Lower lobe of right lung (tissue), 2 donors: ENCODE measurements at places on chromosomes 3 and 15.

DNA sequence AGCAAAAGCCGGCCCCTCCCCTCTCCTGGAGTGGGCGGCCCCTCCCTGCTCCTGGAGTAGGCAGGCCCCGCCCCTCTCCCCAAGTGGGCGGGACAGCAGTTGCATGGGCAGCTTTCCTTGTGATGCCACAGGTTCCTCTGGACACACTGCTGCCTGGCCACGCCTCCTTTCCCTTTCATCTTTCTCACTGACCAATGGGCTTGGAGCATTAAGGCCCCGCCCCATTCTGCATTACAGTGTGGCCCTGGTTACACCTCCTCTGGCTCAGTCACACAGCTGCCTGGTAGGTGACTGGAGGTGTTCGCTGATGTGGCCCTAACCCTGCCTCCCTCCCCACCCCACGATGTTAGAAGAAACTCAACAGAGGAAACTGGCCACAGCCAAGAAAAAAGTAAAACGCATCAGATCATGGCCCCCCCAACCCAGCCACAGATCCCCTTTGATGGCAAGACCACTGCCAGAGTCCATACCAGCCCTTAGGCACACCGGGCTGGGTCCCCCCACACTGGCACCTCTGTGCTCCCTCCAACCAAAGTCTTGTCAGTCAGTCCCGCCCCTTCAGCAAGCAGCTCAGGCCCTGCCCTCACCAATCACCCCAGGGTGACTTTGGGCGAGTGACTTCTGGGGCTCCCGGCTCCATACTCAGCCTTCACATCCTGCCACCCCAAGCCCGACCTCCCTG lies 84.3 kb downstream of the ADAMTS7 start:
- DNase-seq, result no peak

GRCh38 chr15:62883938-62884479 lies 158.5 kb upstream of the TPM1 start:
- DNase-seq, result no peak

DNA sequence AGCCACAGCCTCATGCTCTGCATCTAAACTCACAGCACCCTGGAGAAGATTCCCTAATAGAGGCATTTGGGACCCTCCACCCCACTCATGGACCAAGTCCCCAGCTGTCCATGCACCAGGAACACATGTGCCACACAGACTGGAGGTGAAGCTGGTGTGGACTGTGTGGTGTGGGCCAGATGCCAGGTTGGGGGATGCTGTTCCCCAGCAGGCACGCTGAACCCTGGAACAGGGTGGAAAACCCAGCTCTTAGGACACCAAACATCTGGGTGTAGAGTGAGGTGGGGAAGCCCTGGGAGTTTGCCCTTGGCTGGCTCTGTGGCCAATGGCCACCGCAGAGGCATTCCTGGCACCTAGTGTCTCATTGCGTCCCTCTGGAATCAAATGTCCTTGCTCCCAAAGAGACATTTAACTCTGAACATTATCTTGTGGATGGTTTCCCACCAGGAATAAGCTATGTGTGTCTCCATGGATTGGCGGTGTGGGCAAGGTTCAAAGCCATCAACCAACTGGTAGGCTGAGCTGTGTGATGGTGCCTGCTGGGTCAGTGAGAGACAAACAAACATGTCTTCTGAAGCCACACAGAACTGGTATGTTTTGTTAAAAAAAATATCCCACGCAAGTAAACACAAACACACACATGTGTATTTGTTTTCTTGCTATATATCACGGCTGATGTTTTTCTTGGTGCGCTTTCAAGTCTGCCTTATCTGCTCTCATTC lies 65.0 kb downstream of the EXOG start:
- peak; percentile 10 for DNase-seq

- DNase-seq, result no peak
Observed at GRCh38 chr3:60839246-60839645, 412.0 kb downstream of the FHIT start.

DNA sequence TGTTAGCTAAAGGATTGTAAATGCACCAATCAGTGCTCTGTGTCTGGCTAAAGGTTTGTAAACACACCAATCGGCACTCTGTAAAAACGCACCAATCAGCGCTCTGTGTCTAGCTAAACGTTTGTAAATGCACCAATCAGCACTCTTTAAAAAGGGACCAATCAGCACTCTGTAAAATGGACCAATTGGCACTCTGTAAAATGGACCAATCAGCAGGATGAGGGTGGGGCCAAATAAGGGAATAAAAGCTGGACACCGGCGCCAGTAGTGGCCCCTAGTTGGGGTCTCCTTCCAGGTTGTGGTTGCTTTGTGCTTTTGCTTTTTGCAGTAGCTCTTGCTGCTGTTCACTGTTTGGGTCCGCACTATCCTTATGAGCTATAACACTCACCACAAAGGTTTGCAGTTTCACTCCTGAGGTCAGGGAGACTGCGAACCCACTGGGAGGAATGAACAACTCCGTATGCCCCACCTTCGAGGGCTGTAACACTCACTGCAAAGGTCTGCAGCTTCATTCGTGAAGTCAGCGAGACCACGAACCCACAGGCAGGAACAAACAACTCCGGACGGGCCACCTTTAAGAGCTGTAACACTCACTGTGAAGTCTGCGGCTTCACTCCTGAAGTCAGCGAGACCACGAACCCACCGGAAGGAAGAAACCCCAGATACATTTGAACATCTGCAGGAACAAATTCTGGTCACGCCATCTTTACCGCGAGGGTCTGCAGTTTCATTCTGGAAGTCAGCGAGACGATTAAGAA lies 1.1 kb upstream of the SUCLG2 start:
- DNase-seq, result no peak

DNA sequence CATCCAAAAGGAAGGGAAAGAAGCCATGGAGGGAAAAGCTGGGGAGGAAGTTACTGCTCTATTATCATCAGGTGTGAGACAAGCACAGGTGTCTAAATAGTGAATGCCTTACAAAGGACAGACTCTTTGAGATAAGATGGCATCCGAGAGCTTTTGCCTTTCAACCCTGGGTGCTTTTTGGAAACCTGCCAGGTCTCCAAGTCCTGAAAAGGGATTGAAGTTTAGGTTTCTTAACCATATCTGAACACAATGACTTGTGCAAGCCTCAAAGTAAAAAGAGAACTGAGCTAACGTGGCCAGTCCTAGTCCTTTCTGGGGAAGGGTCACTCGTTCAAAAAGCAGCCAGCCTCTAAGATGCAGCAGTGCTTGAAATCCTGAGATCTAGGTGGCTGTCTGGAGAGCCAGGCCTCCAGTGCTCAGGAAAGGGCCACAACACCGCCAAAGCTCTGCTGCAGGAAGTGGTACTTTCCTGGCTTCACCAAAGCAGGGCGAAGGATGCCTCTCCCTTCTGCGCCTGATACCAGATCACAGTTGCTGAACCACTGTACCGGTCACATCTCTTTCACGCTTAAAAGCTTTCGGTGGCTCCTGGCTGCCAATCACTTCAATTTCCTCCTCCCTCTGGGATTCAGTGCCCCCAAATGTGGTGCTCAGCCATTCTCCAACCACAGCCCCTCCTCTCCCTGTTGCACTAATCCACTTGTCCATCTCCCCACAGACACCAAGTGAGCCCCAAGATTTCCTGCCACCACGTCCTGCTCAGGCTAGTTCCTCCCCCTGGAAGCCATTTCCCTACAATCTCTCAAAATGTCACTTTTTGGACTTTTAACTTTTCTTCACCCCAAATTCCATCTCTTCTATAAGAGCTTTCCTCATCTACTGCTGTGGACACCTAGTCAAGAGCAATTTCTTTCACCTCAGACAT lies 104.1 kb upstream of the LPP start:
- no peak for DNase-seq

GRCh38 chr3:107212618-107213017 lies 164.6 kb upstream of the CCDC54 start:
- no peak for DNase-seq

GRCh38 chr3:182220013-182220412 lies 508.3 kb downstream of the SOX2 start:
- no peak for DNase-seq

DNA sequence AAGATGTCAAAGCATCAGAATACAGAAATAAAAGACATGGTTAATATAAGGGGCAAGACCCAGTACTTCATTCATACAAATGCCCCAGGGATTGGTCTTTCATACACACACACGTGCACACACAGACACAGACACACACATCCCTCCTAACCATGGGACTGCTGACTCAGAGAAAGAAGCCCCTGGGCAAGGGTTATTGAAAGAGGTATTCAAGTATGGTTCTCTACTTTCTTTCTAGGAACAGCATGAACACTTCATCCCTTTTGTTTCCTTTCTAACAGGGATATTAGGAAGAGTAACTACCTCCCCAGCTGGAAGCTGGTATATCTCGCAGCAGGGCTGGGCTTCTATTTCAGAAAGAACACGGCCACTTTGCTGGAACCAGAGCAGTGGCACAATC lies 33.2 kb upstream of the ZFAND6 start:
- DNase-seq, result no peak

- no peak for DNase-seq
Observed at GRCh38 chr3:146314871-146315270, 64.0 kb upstream of the PLSCR4 start.

DNA sequence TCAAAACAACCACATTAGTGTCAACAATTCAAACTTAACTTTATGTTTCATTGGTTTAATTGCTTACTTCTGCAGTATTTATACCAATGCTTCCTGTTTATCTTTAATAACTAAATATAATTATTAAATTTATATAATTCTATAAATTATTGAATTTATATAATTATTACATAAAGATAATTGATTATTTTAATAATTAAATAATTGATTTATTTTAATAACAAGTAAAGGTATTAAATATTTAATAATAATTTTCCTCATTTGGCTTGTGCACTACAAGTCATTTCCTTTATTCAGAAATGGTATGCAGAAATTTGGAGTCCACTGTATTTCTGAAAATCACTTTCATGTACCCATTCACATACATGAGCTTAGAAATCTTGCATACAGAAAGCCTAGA lies 156.2 kb upstream of the NSMCE3 start:
- no peak for DNase-seq

DNA sequence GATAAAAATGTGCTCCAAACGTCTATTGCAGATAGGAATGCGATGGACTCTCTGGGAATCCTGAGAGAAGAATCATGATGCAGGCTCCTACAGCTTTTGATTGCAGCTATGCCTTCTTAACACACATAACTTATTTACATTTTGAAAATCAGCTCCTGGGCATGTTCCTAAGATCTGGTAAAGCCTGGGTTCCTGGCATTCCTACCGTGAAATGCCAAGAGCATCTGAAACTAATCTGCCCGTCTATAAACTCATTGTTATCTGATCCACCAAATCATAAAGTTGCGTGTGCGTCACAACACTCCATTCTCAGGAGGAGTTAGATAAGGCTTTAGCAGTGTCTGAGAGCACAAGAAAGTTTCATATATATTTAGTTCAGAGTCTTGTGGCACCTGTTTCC lies 79.0 kb upstream of the VGLL3 start:
- DNase-seq, result no peak

DNA sequence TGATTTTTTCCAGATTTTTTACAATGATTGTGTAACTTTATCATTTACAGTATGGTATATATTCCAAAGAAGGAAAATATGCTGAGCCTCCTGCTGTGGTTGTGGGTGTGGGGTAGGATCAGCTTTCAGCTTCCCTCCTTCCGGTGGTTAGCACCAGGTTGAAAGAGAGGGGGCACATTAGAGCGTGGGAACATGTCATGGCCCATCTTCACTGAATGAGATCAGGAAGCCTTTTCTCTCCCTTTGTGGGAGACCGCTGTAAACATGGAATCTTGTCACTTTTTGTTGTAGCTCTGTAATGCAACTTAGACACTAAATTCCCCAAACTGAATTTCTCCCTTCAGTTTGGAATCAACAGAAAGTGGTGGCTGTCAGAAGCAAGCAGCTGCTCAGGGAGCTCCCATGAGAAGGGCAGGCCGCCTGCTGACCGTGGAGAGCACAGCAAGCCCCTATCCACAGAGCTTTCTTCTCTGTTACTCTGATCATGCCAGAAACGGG lies 86.7 kb upstream of the LIMD1 start:
- DNase-seq, result no peak
